ENCODE measurements at places on chromosomes 1 and 21. TPM values are rescaled to one million over a fixed set of nuclear protein-coding genes. Genes with fewer than 3 reads are reported as not detected.

The RYR2 gene
- total RNA-seq: 4.3 TPM

The NECTIN4 gene
- 16.3 TPM for total RNA-seq

The UMODL1 gene
- total RNA-seq: 1.9 TPM

The ID3 gene
- 75.4 TPM for total RNA-seq

The KPRP gene
- total RNA-seq: not detected

The XCL1 gene
- total RNA-seq: 0.89 TPM

DNA sequence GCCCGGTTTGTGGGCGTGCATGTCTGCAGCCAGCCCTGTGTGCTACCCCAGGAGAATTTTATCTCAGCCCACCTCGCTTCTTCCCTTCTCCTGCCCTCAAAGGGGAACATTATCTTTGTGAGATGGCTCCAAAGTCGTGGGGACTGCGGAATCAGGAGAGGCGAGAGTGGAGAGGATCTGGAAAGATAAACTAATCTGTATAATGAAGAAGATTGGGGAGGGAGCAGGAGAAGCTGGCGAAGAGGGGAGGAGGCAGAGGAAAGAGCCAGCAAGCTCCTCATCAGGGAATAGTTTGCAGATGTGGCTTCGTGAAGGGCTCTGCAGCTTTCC lies 310.3 kb downstream of the MATN1 start:
- H3K4me1 ChIP-seq: no peaks in the 10 kb centered on the region
- no peaks in the 10 kb centered on the region for H3K27me3 ChIP-seq
- H3K27ac ChIP-seq: no peak overlapping the region
- H3K36me3 ChIP-seq: no peaks in the 10 kb centered on the region
- no peak overlapping the region for H3K4me3 ChIP-seq
- no peak for DNase-seq

- DNase-seq: no peak
- H3K36me3 ChIP-seq: no peaks in the 10 kb centered on the region
- H3K27me3 ChIP-seq: no peaks in the 10 kb centered on the region
- no peak overlapping the region for H3K27ac ChIP-seq
- no peak overlapping the region for H3K4me3 ChIP-seq
These were observed 6.8 kb upstream of the KIF17 start for GRCh38 chr1:20724364-20725188.

DNA sequence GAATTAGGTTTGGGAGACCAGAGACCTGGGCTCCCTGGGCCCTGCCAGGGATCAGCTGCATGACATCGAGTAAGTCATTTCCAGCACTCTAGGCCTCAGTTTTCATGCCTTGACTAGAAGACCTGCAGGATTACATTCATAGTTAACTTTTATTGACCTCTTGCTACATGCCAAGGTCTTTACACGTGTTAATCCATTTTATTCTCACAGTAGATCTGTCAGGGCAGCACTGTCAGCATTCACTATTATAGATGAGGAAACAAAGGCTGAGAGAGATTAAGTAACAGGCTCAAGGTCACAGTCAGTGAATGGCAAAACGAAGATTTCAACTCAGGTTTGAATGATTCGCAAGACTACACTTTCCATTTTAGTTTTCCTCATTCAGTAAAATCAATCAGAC lies 37.0 kb downstream of the PGM1 start:
- H3K4me1 ChIP-seq: no peaks in the 10 kb centered on the region
- no peak overlapping the region for H3K27ac ChIP-seq
- H3K4me3 ChIP-seq: no peak overlapping the region
- H3K27me3 ChIP-seq: no peaks in the 10 kb centered on the region

DNA sequence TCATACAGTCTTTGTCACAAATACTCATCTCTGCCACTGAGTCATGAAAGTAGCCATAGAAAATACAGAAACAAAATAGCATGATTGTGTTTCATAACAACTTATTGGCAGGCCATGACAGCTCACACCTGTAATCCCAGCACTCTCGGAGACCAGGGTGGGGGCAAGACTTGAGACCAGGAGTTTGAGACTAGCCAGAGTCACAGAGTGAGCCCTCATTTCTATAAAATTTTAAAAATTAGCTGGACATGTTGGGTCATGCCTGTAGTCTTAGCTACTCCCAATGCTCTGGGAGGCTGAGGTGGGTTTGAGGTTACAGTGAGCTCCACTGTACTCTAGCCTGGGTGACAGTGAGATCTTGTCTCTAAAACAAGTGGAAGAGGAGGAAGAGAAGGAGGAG lies 411.1 kb downstream of the PCP4 start:
- no peak overlapping the region for H3K4me3 ChIP-seq
- no peaks in the 10 kb centered on the region for H3K36me3 ChIP-seq
- no peak overlapping the region for H3K27ac ChIP-seq
- DNase-seq: no peak
- H3K27me3 ChIP-seq: no peaks in the 10 kb centered on the region
- no peaks in the 10 kb centered on the region for H3K4me1 ChIP-seq

DNA sequence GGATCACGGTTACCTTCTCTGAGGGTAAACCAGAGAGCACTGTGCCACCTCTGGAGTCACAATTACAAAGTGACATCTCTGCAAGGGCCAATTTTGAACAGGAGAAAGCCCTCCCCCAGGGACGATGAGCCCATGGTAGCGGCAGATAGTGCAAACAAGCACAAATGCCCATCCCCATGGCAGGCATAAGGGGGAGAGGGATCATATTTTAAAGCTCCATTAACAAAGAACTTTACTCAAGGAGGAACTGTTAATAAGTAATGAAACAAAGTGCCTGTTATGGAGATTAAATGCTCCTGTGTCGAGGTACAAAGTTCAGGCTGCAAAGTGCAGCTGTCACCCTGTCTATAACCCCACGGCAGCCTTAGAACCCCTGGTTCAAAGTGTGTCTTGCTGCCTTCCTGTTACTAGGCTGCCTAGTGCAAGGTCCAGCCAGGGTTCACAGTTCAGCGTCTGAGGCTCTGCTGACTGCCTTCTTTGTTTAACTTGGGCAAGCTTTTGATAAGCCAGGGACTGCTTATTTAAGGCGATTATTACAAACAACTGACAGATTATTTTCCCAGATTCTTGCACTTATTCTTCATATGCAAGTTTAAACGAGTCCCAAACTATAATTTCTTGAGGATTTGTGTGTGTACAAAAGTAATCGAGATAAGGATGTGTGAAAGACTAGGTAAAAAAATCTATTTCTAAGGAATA lies 75.7 kb upstream of the NRIP1 start:
- H3K4me1 ChIP-seq: peaks cover 8% of the 10 kb centered on the region
- no peak overlapping the region for H3K27ac ChIP-seq
- H3K36me3 ChIP-seq: no peaks in the 10 kb centered on the region
- no peak for DNase-seq
- no peaks in the 10 kb centered on the region for H3K27me3 ChIP-seq

DNA sequence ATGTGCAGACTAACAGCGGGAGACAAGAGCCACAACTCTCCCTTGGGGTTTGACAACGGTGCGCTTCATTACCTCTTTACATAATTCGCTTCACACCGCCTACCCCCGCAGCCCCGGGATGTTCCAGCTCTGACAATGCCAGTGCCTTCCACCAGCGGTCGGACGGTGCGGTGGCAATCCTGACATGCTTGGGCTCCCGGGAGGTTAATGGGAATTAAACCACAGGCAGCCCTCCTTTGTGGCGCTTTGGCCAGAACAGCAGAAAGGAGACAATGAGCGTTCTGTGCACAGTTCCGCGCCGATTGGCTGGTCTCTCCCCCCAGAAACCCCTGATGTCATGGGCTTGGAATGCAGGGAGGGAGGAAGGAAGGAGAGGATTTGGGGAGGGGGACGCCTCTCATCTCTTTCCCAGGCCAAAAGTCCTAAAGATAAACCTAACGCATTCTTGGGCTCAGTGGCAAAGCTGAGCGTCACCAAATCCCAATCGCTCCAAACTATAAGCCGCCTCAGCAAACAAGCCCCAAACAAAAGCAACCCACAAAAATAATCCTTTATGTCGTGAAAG lies 1.3 kb downstream of the CNN3 start:
- DNase-seq: peak; percentile 22
- no peaks in the 10 kb centered on the region for H3K36me3 ChIP-seq
- H3K27ac ChIP-seq: peak overlapping the region; percentile 100
- peak overlapping the region; percentile 74 for H3K4me3 ChIP-seq
- H3K4me1 ChIP-seq: peaks cover 43% of the 10 kb centered on the region

GRCh38 chr1:212104586-212105325 lies 69.2 kb downstream of the DTL start:
- no peaks in the 10 kb centered on the region for H3K4me1 ChIP-seq
- DNase-seq: no peak
- H3K27ac ChIP-seq: peak overlapping the region; percentile 2
- no peak overlapping the region for H3K4me3 ChIP-seq
- no peaks in the 10 kb centered on the region for H3K36me3 ChIP-seq

DNA sequence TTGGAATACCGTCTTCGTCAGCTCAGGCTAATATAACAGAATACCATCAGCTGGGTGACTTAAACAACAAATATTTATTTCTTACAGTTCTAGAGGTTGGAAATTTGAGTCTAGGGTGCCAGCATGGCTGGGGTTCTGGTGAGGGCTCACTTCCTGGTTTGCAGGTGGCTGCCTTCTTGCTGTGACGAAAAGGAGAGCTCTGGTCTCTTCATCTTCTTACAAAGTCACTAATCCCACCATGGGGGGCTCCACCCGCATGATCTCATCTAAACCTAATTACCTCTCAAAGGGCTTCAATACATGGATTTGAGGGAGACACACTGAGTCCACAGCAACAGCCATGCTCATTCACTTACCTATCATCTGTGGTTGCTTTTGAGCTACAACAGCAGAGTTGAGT lies 78.3 kb downstream of the PSMG1 start:
- H3K27ac ChIP-seq: peak overlapping the region; percentile 73
- H3K36me3 ChIP-seq: no peaks in the 10 kb centered on the region
- no peaks in the 10 kb centered on the region for H3K27me3 ChIP-seq
- peaks cover 18% of the 10 kb centered on the region for H3K4me1 ChIP-seq
- no peak overlapping the region for H3K4me3 ChIP-seq

- DNase-seq: peak; percentile 99
- H3K27ac ChIP-seq: peak overlapping the region; percentile 45
- H3K4me1 ChIP-seq: peaks cover 21% of the 10 kb centered on the region
- no peaks in the 10 kb centered on the region for H3K27me3 ChIP-seq
- peaks cover 29% of the 10 kb centered on the region for H3K36me3 ChIP-seq
These were observed 39.3 kb upstream of the HMGN1 start for GRCh38 chr21:39388038-39388810.

- no peaks in the 10 kb centered on the region for H3K36me3 ChIP-seq
- no peak overlapping the region for H3K27ac ChIP-seq
- H3K4me1 ChIP-seq: no peaks in the 10 kb centered on the region
- DNase-seq: no peak
- no peak overlapping the region for H3K4me3 ChIP-seq
These were observed 87.1 kb downstream of the SLC5A9 start for GRCh38 chr1:48309564-48310082.

- peaks cover 3% of the 10 kb centered on the region for H3K4me1 ChIP-seq
- no peak overlapping the region for H3K4me3 ChIP-seq
- H3K36me3 ChIP-seq: peaks cover 4% of the 10 kb centered on the region
- DNase-seq: no peak
These were observed 66.1 kb downstream of the TTC3 start for GRCh38 chr21:37139154-37139553.

DNA sequence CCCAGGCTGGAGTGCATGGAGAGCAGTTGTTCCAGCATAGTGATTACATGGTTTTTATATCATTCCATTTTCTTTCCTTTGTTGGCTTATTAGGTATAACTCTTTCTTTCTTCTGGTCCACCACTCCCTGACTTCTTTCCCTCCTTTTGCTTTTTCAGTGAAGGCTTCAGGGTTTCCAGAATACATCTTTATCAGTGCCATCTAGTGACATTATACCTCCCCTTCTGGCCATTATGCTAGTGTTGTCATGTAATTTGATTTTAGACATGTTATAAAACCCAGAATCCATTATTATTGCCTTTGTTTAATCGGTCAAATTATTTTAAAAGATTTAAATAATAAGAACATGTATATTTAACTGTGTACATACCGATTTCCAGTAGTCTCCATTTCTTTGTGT lies 10.6 kb downstream of the RNU1-1 start:
- H3K27ac ChIP-seq: no peak overlapping the region
- H3K36me3 ChIP-seq: no peaks in the 10 kb centered on the region
- DNase-seq: no peak
- H3K27me3 ChIP-seq: no peaks in the 10 kb centered on the region
- H3K4me3 ChIP-seq: no peak overlapping the region

GRCh38 chr1:171248841-171249240 lies 547 bp downstream of the FMO1 start:
- no peak overlapping the region for H3K27ac ChIP-seq
- H3K4me1 ChIP-seq: peaks cover 5% of the 10 kb centered on the region
- no peak overlapping the region for H3K4me3 ChIP-seq
- no peaks in the 10 kb centered on the region for H3K36me3 ChIP-seq
- H3K27me3 ChIP-seq: no peaks in the 10 kb centered on the region

GRCh38 chr21:35025206-35026152 lies 23.6 kb downstream of the RUNX1 start:
- H3K4me3 ChIP-seq: no peak overlapping the region
- H3K4me1 ChIP-seq: peaks cover 18% of the 10 kb centered on the region
- no peaks in the 10 kb centered on the region for H3K27me3 ChIP-seq
- H3K27ac ChIP-seq: peak overlapping the region; percentile 68

GRCh38 chr1:42420911-42421585 lies 34.8 kb downstream of the ZMYND12 start:
- no peak for DNase-seq
- no peaks in the 10 kb centered on the region for H3K36me3 ChIP-seq
- H3K27me3 ChIP-seq: no peaks in the 10 kb centered on the region

GRCh38 chr1:162353702-162354101 lies 23.0 kb downstream of the SPATA46 start:
- no peak for DNase-seq
- H3K27ac ChIP-seq: no peak overlapping the region
- H3K27me3 ChIP-seq: no peaks in the 10 kb centered on the region
- no peak overlapping the region for H3K4me3 ChIP-seq
- H3K36me3 ChIP-seq: no peaks in the 10 kb centered on the region

- no peaks in the 10 kb centered on the region for H3K36me3 ChIP-seq
- no peak for DNase-seq
- no peak overlapping the region for H3K27ac ChIP-seq
These were observed 28.1 kb downstream of the IL23R start for GRCh38 chr1:67194209-67194863.

GRCh38 chr21:17231124-17231523 lies 281.7 kb upstream of the CXADR start:
- H3K27ac ChIP-seq: no peak overlapping the region
- no peaks in the 10 kb centered on the region for H3K27me3 ChIP-seq
- H3K36me3 ChIP-seq: no peaks in the 10 kb centered on the region

GRCh38 chr1:225428881-225429455 lies 1.1 kb upstream of the LBR start:
- H3K4me1 ChIP-seq: peaks cover 27% of the 10 kb centered on the region
- no peak for DNase-seq
- no peaks in the 10 kb centered on the region for H3K36me3 ChIP-seq
- H3K27me3 ChIP-seq: no peaks in the 10 kb centered on the region
- peak overlapping the region; percentile 98 for H3K27ac ChIP-seq
- H3K4me3 ChIP-seq: peak overlapping the region; percentile 58
